ENCODE measurements at places on chromosomes 7 and 10. TPM values are rescaled to one million over a fixed set of nuclear protein-coding genes. Genes with fewer than 3 reads are reported as not detected.
A peak's percentile ranks its signal among the peaks of the same experiment; 100 is the strongest.

DNA sequence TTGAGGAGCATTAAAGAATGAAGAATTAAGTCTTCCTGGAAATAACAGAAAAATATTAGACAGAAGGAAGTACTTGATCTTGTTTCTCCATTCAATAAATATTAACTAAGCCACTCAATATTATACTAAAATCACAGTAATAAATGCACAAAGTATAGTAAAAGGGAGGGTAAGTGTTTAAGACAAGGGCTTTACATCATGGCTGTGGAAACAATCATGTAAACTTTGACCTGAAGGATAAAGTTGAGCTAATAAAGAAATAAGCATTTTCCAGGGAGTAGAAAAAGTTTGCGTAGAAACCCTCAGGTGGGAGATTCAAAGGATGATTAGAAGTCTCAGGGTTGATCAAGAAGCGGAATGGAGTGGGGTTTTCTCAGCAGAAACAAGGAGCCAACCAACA, 78.2 kb downstream of the SEMA3C start:
- H3K27ac ChIP-seq, result no peak overlapping the region
- no peak overlapping the region for H3K4me3 ChIP-seq
- peaks cover 6% of the 10 kb centered on the region for H3K4me1 ChIP-seq
- H3K27me3 ChIP-seq, result no peaks in the 10 kb centered on the region

- H3K4me1 ChIP-seq, result no peaks in the 10 kb centered on the region
- no peak overlapping the region for H3K27ac ChIP-seq
- no peaks in the 10 kb centered on the region for H3K36me3 ChIP-seq
- no peaks in the 10 kb centered on the region for H3K27me3 ChIP-seq
- no peak overlapping the region for H3K4me3 ChIP-seq
- DNase-seq, result no peak
Observed at GRCh38 chr7:138226745-138227279, 150.6 kb downstream of the AKR1D1 start.

DNA sequence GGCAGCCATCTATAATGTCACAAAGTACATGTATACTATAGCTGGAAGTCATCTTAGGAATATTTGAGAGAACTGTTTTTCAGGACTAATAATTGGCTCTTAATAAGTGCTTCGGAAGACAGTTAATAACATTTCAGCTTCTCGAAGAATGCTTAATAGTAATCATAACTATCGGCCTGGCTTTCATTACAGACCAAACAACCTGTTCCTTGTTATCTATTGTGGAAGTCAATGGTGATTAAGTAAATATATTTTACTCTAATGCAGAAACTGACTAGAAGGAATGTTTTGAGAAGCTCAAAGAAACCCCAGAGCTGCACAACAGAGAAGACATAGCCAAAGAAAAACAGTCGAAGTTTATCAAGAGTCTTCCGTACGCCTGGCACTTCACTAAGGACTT, 106.8 kb upstream of the FAM133B start:
- H3K4me1 ChIP-seq, result peaks cover 52% of the 10 kb centered on the region
- no peaks in the 10 kb centered on the region for H3K36me3 ChIP-seq
- H3K27me3 ChIP-seq, result no peaks in the 10 kb centered on the region
- no peak for DNase-seq

GRCh38 chr10:128211064-128211504, 84.9 kb upstream of the MKI67 start:
- no peaks in the 10 kb centered on the region for H3K27me3 ChIP-seq
- H3K4me1 ChIP-seq, result no peaks in the 10 kb centered on the region
- no peak for DNase-seq
- peak overlapping the region; percentile 61 for H3K4me3 ChIP-seq

GRCh38 chr7:114941692-114942091, 19.8 kb downstream of the MDFIC start:
- no peaks in the 10 kb centered on the region for H3K27me3 ChIP-seq
- DNase-seq, result no peak
- no peak overlapping the region for H3K4me3 ChIP-seq
- H3K4me1 ChIP-seq, result peaks cover 69% of the 10 kb centered on the region
- H3K27ac ChIP-seq, result no peak overlapping the region

- no peaks in the 10 kb centered on the region for H3K36me3 ChIP-seq
- H3K4me3 ChIP-seq, result no peak overlapping the region
- DNase-seq, result no peak
- H3K27ac ChIP-seq, result no peak overlapping the region
- no peaks in the 10 kb centered on the region for H3K4me1 ChIP-seq
- H3K27me3 ChIP-seq, result no peaks in the 10 kb centered on the region
Observed at GRCh38 chr7:24442170-24442777, 131.0 kb upstream of the PALS2 start.

- H3K27me3 ChIP-seq, result no peaks in the 10 kb centered on the region
- no peak overlapping the region for H3K4me3 ChIP-seq
- DNase-seq, result no peak
- no peaks in the 10 kb centered on the region for H3K4me1 ChIP-seq
- H3K36me3 ChIP-seq, result no peaks in the 10 kb centered on the region
Observed at GRCh38 chr10:10156917-10157600, 860.6 kb upstream of the CELF2 start.

- no peak overlapping the region for H3K27ac ChIP-seq
- H3K4me3 ChIP-seq, result no peak overlapping the region
- H3K27me3 ChIP-seq, result no peaks in the 10 kb centered on the region
- no peaks in the 10 kb centered on the region for H3K36me3 ChIP-seq
- no peak for DNase-seq
Observed at GRCh38 chr10:80421050-80421706, 12.8 kb downstream of the PRXL2A start.

GRCh38 chr10:112851181-112851580, 98.9 kb upstream of the TCF7L2 start:
- no peak overlapping the region for H3K27ac ChIP-seq
- no peaks in the 10 kb centered on the region for H3K4me1 ChIP-seq
- no peak for DNase-seq

GRCh38 chr10:28266449-28267224, 36.2 kb downstream of the MPP7 start:
- no peaks in the 10 kb centered on the region for H3K36me3 ChIP-seq
- no peak overlapping the region for H3K27ac ChIP-seq
- no peaks in the 10 kb centered on the region for H3K27me3 ChIP-seq
- no peak overlapping the region for H3K4me3 ChIP-seq

- no peaks in the 10 kb centered on the region for H3K4me1 ChIP-seq
- no peak within 1 kb of the TSS for H3K27ac ChIP-seq
- H3K36me3 ChIP-seq, result no peaks in the 10 kb centered on the region
Observed at GRCh38 chr7:50304129-50304910, at the start of gene IKZF1. Gene IKZF1, plus strand, starts transcription at chr7:50304716. Its CDS starts 14,346 bp downstream, at chr7:50319062.

- DNase-seq, result no peak
- no peak overlapping the region for H3K4me3 ChIP-seq
- no peaks in the 10 kb centered on the region for H3K27me3 ChIP-seq
- no peaks in the 10 kb centered on the region for H3K36me3 ChIP-seq
Observed at GRCh38 chr10:112835944-112836451, 114.0 kb upstream of the TCF7L2 start.

GRCh38 chr10:76082232-76082631, 650.8 kb downstream of the LRMDA start:
- H3K27ac ChIP-seq, result no peak overlapping the region
- H3K36me3 ChIP-seq, result no peaks in the 10 kb centered on the region
- no peak for DNase-seq
- no peaks in the 10 kb centered on the region for H3K4me1 ChIP-seq

DNA sequence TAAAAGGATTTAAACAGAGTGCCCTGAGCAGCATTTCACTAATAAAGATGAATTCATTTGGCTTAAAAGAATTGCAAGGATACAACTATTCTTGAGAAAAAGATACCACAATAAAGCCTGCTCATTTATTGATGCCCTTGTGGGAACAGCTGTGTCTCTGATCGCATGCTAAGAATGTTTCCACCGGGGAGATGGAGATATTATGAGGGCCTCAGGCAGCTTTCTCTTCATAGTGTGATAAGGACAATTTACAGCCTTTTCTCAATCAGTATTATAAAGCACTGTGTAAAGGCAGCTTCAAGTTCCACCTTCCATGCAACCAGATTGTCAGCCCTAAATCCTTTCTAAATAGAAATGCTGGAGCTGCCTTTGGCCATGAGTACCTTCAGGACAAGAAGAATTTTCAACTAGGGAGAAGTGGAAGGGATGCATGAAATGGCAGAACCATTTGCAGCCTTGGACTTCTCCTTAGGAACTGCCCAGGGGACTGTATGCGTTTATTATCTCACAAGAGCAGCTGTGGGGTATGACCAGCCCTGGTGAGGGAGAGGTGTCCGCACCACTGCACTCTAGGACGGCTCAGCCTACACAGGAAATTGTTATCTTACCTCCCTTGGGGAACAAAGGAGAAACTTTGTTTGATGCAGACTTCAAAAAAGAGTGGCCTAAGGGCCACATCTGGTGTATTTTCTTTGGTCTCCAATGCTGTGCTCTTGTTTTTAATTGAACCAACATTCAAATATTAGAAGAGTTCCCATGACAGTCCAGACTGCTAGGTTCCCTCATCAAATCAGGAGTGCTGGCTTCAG, 116.9 kb upstream of the PCGF5 start:
- peaks cover 7% of the 10 kb centered on the region for H3K4me1 ChIP-seq
- no peaks in the 10 kb centered on the region for H3K27me3 ChIP-seq
- DNase-seq, result no peak
- H3K36me3 ChIP-seq, result no peaks in the 10 kb centered on the region
- no peak overlapping the region for H3K27ac ChIP-seq

DNA sequence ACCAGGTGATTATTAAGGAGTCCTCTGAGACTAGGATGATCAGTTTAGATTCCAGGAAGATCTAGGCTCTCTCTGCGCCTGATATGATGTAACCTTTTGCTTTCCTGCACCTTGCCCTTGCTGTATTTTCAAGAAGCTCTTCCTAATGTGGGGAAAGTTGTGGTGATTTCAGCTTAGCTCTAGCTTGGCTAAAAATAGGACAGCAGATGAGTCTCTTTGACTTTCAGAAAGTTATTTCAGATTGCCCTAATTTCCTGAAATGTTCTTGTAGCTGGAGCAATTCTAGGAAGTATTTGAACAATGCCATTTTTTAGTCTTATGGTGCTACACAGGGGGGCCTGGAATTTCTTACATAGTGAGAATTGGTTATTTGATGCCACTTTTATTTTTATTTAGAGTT, 3.8 kb downstream of the LCOR start:
- no peak overlapping the region for H3K4me3 ChIP-seq
- no peaks in the 10 kb centered on the region for H3K36me3 ChIP-seq
- H3K4me1 ChIP-seq, result peaks cover 58% of the 10 kb centered on the region
- H3K27ac ChIP-seq, result peak overlapping the region; percentile 25

DNA sequence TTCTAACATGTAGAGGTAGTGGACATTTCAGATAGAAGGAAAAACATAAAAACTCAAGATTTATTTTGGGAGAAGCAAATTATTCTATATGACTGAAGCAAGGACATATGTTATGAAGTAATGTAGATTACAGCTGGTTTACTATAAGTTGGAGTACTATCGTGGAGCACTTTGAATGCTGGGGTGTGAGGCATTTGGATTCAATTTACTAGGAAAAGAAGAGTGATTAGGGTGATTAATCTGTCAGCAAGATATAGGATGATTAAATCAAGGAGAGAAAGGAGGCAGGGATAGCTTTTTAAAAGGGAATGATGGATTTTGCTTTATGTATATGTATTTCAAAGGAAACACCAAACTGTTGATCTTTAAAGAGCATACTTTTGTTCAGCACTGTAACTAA, 318.4 kb upstream of the KAT6B start:
- H3K27me3 ChIP-seq, result no peaks in the 10 kb centered on the region
- DNase-seq, result no peak
- H3K36me3 ChIP-seq, result no peaks in the 10 kb centered on the region

GRCh38 chr10:125795128-125795527, 19.5 kb upstream of the MMP21 start:
- no peaks in the 10 kb centered on the region for H3K27me3 ChIP-seq
- H3K36me3 ChIP-seq, result no peaks in the 10 kb centered on the region
- H3K4me3 ChIP-seq, result no peak overlapping the region
- H3K27ac ChIP-seq, result peak overlapping the region; percentile 33

- H3K4me1 ChIP-seq, result no peaks in the 10 kb centered on the region
- no peak overlapping the region for H3K27ac ChIP-seq
- no peak for DNase-seq
Observed at GRCh38 chr7:106257752-106258151, 27.0 kb downstream of the NAMPT start.

DNA sequence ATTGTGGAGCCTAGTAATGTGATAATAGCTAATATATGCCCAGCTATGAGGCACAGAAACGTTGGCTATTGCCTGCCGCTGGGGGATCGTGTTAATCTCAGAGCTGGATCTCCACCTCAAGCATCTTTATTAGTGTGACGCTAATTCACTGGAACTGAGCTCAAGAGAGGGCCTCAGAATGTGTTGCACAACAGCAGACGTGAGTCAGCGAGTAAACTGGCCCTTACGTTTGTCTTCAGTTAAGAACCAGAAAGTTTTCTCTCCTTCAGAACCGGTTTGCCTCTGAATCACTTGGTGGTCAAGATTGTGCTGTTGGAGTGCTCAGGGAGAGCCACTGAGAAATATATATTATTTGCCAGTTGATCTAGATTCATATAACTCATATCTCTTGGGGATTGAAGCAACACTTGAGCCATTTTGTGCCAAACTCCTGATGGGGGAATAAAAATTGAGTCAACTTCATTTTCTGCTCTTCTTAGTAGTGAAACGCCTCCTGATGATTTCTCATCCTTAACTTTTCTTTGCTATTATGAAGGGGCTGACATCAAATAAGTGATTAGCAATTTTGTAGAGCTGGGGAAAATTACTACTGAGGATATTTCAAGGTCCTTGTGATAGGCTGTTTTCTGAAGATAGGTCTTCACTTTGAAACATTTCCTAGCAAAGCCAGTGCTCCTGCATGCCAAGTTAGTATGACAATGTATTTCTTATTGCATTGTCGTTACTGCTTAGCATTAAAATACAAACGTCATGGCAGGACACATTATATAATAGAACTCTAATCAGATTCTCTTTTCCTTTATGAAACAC, 22.3 kb downstream of the BZW2 start:
- peak overlapping the region; percentile 74 for H3K27ac ChIP-seq
- H3K27me3 ChIP-seq, result no peaks in the 10 kb centered on the region
- no peak overlapping the region for H3K4me3 ChIP-seq
- peaks cover 31% of the 10 kb centered on the region for H3K36me3 ChIP-seq
- peak; percentile 63 for DNase-seq

- peaks cover 14% of the 10 kb centered on the region for H3K4me1 ChIP-seq
- no peak overlapping the region for H3K27ac ChIP-seq
- no peak for DNase-seq
- peaks cover 26% of the 10 kb centered on the region for H3K36me3 ChIP-seq
Observed at GRCh38 chr7:139698844-139699243, 79.0 kb downstream of the HIPK2 start.

DNA sequence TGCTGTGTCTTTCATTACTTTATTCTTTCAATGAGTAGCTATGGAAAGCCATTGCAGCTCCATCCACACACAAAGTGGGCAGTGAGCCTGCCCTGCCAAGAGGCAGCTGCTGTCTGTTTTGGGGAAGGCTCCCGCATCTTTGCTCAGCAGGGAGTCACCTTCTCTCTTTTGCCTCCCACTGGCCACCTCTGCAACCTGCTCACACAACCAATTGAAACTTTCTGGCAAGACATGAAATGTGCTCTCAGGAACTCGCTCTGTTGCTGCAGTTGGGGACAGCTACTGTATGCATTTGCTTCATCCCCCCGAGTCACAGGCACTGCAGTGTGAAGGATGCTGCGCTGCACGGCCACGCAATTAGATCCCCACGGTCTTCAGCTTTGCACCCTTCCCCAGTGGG, 244.8 kb upstream of the NFE2L3 start:
- no peak overlapping the region for H3K27ac ChIP-seq
- DNase-seq, result no peak
- no peaks in the 10 kb centered on the region for H3K36me3 ChIP-seq
- H3K27me3 ChIP-seq, result no peaks in the 10 kb centered on the region
- H3K4me3 ChIP-seq, result no peak overlapping the region
- H3K4me1 ChIP-seq, result no peaks in the 10 kb centered on the region

Gene TDRD1
- 0.68 TPM for total RNA-seq

Gene ZMYND11
- 73.3 TPM for total RNA-seq

Gene IL6
- total RNA-seq, result 4.7 TPM

Gene PRR15
- total RNA-seq, result 0.79 TPM

Gene BPGM
- 15.7 TPM for total RNA-seq

Gene ADGRA1
- total RNA-seq, result not detected

Gene TMEM273
- total RNA-seq, result 7.9 TPM

Gene AKR1B15
- total RNA-seq, result not detected
